ENCODE measurements at places on chromosomes 13 and 19. TPM values are rescaled to one million over a fixed set of nuclear protein-coding genes. Genes with fewer than 3 reads are reported as not detected.

The FXYD3 gene
- 61.6 TPM for total RNA-seq

The PRKCSH gene
- 222 TPM for total RNA-seq

The ZNF296 gene
- 0.52 TPM for total RNA-seq

The TGFB1 gene
- total RNA-seq = 16.4 TPM

The RGL3 gene
- total RNA-seq = 23.5 TPM

The PSG7 gene
- total RNA-seq = not detected

The ZIC2 gene
- total RNA-seq = not detected

The RPL36 gene
- 2,190 TPM for total RNA-seq

The MAB21L1 gene
- total RNA-seq = not detected

The ZNF415 gene
- 5.2 TPM for total RNA-seq

The ZNF587B gene
- 28.0 TPM for total RNA-seq

GRCh38 chr19:9793071-9793591, 24.6 kb upstream of the ZNF846 start:
- DNase-seq = peak; percentile 26

DNA sequence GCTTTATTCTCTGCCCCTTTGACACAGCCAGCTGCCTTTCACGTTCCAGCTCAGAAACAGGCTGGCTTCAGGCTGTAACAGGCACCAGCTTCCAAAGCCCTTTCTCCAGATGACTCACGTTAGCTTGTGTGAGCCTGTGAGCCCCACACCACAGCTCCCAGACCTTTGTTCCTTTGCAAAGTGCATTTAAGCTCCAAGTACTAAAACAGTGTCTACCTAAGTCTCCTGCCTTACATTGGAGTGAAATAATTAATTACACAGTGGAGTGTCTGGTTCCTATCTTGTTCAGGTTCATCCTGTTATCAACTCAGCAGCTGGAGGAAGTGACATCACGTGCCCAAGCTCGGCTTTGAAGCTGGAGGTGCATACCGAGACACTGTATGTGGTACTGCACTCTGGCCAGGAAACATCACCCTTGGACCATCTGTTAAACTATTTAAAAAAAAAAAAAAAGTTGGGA, 475.8 kb downstream of the FOXO1 start:
- DNase-seq = peak; percentile 33

DNA sequence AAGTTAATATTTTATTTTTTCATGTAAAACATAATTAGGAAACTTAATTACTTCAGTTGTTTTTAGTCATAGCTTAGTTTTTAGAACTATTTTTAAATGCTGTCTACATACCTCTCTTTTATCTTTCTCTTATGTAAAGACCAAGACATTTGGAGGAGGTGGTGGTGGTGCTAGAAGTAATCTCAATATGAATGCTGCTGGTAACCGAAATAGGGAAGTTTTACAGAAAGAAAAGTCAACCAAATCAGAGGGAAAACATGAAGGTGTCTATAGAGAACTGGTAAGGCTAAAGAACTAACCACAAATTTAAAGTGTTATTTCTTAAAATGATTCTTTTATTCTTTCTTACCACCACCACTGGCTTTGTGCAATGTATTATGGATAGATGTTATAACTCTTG, 97.3 kb downstream of the TDRD3 start:
- DNase-seq = no peak

- peak; percentile 71 for DNase-seq
Observed at GRCh38 chr13:94435604-94436226, 43.8 kb downstream of the DCT start.

DNA sequence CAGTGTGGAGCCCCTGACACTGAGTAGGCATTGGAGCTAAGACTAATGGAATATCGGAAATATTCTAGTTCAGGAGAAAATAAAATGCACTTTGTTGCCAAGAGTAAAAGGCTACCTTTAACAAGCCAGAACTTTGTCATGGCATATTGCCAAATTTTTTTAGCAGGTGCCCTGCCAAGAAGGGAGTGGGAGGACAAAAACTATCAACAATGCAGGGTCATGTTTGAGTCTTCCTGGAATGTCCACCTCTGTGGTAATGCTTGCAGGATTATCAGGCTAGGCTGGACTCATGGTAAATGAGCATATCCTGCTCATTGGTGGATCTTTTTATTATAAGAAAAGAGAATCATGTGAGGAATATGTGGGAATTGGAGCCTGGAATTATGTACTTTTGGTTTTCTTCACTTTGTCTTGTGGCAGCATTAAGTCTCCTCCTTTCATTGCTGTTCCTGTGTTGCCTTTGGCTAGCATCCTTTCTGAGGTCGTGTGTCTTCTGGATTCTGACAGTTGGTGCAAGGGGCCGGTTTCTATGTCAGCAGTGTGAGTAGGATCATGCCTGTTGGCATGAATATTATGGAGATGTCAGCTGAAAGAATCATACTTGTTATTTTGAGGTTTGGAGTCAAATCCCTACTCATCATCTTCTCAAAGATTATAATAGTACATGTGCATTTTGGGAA, 122.9 kb upstream of the SPRY2 start:
- DNase-seq = peak; percentile 22

DNA sequence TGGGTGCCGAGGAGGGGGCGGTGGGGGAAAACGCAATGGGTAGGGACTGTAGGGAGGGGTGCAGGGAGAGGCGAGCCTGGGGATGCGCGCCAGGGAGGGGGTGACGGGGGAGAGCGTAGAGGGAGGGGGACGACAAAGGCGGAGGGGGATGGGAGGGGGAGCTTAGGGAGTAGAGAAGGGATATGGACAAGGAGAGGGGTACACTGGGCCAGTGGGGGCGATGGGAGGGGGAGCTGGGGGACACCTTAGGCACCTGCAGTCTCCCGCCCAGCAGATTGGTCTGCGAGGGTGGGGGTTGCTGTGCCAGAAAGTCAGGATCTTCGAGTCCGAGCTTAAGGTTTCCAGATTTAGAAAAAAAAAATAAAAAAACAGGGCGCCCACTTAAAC, 15.7 kb downstream of the CCDC124 start:
- DNase-seq = no peak

- DNase-seq = no peak
Observed at GRCh38 chr19:52646571-52647217, 8.5 kb upstream of the ZNF83 start.

DNA sequence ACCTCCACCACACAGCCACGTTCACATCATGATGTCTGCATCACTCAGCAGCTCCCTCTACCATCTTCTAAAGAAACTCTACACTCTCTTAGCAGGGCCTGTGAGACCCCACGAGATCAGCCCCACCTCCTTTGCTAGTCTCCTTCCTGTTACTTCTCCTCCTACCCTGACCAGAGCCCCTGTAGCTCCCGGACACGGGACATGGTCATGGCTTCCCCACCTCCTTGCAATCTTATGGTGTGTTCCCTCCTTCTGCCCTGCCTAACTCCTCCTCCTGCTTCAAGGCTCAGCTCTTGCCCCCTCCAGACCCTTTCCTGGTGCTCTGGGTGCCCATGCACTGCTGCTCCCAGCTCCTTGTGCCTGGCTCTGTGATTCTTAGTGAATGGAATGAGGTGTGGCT, 8.1 kb upstream of the MRPS31 start:
- no peak for DNase-seq

DNA sequence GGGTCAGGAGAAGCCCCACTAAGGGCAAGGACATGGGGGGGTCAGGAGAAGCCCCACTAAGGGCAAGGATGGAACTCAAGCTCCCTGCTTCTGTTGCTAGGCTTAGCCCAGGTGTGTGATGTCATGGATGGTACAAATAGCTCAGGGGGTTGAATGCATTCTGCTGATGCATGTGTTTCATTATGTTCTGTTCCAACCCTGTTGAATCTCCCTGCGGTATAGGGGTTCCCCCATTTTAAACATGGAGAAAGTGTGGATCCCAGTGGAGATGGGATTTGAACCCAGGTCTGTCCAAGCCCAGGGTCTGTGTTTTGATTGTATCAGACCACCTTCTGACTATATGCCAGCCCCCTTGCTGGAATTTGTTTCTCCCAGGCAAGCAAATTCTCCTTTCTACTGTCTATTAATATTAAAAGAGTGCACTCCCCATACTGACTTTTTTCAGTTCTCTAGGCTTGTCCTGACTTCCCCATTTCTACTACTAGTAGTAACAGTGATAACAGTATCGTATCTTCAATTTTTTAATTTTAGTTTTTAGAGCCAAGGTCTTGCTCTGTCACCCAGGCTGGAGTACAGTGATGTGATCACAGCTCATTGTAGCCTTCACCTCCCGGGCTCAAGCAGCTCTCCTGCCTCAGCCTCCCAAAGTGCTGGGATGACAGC, 6.7 kb downstream of the ZNF865 start:
- no peak for DNase-seq

DNA sequence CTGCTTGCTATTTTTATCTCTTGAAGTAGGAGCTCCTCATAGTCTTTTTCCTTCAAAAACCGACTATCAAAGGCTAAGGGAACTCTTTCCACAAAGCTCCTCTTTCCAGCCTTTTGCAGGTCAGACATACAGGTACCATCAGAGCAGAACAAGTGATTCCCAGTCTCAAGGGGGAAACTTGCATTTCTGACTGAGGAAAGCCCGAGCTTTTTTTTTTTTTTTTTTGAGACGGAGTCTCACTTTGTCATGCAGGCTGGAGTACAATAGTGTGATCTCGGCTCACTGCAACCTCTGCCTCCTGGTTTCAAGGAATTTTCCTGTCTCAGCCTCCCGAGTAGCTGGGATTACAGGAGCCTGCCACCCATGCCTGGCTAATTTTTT, 32.0 kb downstream of the RUBCNL start:
- DNase-seq = no peak

- peak; percentile 72 for DNase-seq
Observed at GRCh38 chr13:40116008-40116407, 460.5 kb downstream of the COG6 start.

- DNase-seq = no peak
Observed at GRCh38 chr19:40673397-40673796, 17.1 kb downstream of the NUMBL start.

- DNase-seq = no peak
Observed at GRCh38 chr19:38869160-38869835, 8.8 kb downstream of the RINL start.

DNA sequence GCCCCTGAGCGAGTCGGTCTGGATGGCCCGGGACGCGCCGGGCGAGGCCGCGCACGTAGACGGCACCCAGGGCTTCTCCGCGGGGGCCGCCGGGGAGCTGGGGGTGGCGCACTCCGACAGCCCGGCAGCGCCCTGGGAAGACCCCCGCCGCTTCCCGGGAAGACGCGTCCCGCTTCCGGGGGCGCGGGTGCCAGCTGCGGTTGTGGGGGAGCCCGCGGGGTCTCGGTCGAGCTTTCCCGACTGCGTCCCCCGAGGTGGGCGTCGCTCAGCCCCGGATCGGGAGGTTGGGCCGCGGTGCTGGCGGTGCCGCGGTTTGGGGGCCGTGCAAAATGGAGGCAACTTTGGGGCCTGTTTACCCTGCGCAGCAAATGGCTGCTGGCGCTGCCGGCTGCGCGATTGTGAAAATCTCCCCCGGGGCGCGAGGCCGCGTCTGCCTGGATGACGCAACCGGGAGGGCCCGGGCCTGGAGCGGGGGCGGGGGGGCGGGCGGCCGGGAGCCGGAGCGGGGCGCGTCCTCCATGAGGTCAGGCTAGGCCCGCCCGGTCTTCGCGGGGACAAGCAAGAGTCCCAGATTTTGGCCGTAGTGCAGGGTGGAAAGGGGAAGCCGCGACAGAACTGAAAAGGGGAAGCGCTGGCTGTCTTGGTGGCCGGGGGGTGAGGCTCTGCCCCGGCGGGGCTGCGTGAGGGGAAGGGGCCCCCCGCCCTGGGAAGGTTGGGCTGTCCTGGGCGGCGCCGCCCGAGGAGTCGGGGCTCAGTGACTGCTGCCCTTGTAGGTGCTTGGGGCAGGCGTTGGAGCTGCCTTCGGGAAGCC, 11.3 kb downstream of the PEAK3 start:
- peak; percentile 59 for DNase-seq

GRCh38 chr19:4597278-4597974, 37.9 kb upstream of the SEMA6B start:
- no peak for DNase-seq

- DNase-seq = no peak
Observed at GRCh38 chr13:98452851-98453843, 123.8 kb downstream of the STK24 start.

DNA sequence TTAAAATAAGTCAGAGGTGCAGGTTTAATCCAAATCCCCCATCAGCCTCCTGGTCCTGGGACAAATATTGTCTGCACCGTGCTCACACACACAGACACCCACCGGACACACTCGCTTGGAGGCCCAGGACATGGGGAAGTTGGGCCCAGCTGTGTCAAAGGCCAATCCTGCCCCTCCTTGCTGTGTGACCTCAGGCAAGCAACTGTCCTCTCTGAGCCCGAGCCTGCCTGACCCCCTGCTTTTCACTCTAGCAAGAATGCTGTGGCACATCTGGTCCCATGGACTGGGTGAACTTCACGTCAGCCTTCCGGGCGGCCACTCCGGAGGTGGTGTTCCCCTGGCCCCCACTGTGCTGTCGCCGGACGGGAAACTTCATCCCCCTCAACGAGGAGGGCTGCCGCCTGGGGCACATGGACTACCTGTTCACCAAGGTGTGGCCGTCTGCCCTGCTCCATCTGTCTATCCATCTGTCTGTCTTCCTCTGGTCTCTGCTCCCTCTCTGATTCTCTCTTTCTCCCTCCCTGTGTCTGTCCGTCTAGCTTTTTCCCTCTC, 9.3 kb downstream of the UPK1A start:
- DNase-seq = no peak

DNA sequence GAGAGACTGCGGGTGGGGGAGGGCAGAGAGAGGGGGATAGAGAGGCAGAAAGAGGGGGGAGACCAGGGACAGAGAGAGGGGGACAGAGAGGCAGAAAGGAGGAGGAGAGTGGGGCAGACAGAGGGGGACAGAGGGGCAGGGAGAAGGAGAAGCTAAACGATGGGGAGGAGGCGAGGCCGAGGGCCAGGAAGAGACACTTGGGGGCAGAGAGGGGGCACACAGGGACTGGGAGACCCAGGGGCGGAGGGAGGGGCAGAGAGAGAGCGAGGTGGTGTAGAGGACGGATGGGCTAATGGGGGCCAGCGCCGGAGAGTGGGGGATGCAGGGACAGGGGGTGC, 666 bp downstream of the MEIS3 start:
- no peak for DNase-seq

DNA sequence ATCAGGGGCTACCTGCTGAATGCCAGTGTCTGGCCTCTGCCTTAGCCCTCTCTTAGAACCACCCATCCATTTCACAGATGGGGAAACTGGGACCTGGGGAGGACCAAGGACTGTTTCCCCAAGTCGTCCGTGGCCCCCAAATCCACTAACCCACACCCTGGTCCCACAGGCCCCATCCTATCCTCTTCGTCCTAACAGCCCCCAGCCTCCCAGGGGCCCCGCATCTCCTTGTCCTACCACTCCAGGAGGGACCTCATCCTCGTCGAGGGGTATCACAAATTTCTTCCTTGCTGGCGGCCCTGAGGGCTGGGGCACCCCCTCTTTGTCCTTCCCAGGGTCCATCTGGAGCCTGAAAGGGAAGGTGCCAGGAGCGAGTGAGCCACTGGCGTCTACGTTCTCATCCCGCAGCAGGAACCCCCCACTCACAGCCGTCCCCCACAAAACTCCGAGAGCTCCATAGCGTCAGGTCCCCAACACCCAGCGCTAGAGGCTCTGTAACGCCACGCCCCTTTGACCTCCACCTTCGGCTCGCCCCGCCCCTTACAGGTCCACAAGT, 606 bp downstream of the ERCC1 start:
- DNase-seq = no peak

Measured in PC-3 (cell line).